GM04503 (cell line): ENCODE measurements at places on chromosomes 6 and 20.

- DNase-seq = no peak
These were observed 30.1 kb downstream of the PIM1 start for GRCh38 chr6:37200085-37200484.

GRCh38 chr6:2962004-2962403, 9.4 kb downstream of the SERPINB6 start:
- no peak for DNase-seq

- DNase-seq = no peak
These were observed 21.9 kb downstream of the TPBG start for GRCh38 chr6:82385546-82385945.

DNA sequence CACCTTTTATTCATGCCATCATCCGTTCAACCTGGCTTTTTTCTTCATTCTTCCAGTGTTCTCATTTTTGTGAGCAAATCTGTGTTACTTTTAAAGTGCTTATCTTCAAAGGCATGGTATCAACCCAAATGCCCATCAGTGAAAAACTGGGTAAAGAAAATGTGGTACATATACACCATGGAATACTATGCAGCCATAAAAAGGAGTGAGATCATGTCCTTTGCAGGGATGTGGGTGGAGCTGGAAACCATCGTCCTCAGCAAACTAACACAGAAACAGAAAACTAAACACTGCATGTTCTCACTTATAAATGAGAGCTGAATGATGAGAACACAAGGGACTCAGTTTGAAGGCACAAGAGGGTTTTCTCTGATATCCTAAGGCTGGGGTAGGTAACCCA, 130.3 kb downstream of the CCDC170 start:
- DNase-seq = no peak

- DNase-seq = no peak
These were observed 164.0 kb downstream of the TBC1D7 start for GRCh38 chr6:13164291-13164690.

- DNase-seq = no peak
These were observed 138.7 kb downstream of the CCDC170 start for GRCh38 chr6:151632415-151632987.

DNA sequence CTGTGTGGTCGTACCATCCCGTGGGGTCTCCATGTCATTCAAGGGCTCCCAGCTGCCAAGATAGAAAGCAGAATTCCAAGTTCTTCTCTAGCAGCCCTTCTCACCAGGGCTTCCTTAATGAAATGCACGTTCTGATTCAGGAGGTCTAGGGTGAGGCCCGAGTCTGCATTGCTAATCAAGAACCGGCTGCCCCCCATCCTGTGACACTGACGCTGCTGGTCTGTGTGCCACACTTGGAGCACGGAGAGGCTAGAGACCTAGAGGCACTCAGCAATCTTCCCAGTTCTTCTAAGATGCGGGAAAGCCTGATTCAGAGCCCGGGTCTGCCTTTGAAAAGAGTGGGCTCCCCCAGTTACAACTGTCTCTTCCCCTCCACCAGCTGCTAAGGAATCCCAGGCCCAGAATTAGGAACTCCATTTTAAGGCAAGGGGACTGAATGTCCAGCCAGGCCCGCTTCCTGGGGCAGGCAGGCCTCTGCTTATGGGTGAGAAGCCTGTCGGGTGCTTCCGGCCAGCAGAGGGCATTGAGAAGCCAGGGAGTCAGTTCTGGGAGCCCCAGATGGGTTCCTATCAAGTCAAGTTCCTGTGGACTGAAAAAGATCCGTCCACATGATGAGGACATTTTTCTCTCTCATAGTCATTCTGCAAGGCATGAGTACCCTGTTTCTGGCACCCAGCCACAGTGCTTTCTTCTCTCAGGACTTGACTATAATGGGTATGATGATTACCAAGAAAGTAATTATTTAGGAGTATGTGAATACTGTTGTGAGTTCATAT, 69.8 kb upstream of the RIN2 start:
- peak; percentile 82 for DNase-seq

GRCh38 chr20:7161690-7162089, 394.2 kb downstream of the BMP2 start:
- DNase-seq = no peak

GRCh38 chr6:227074-227782, 65.1 kb upstream of the DUSP22 start:
- DNase-seq = no peak

DNA sequence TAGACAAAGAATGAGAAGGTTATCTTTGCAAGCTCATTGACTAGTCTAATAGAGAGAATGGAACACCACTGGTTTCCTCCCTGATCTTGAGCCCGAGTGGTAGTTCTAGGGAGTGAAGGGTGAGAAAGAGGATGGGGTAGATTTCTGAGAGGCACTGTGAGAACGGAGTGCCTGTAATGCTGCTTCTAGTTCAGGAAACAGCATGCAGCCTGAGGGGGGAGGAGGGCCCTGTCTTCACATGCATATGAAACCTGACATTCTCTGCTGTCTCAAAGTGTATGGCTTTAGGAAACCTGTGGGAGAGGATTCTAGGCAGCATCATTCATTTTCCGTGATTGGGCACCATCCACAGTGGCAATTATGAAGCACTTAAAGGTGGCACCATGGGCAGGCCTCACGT, 259.4 kb upstream of the MAN1A1 start:
- DNase-seq = no peak

- DNase-seq = no peak
These were observed 105.4 kb upstream of the MCHR2 start for GRCh38 chr6:100099189-100100074.

GRCh38 chr20:49966861-49967260, 15.9 kb upstream of the SNAI1 start:
- no peak for DNase-seq

DNA sequence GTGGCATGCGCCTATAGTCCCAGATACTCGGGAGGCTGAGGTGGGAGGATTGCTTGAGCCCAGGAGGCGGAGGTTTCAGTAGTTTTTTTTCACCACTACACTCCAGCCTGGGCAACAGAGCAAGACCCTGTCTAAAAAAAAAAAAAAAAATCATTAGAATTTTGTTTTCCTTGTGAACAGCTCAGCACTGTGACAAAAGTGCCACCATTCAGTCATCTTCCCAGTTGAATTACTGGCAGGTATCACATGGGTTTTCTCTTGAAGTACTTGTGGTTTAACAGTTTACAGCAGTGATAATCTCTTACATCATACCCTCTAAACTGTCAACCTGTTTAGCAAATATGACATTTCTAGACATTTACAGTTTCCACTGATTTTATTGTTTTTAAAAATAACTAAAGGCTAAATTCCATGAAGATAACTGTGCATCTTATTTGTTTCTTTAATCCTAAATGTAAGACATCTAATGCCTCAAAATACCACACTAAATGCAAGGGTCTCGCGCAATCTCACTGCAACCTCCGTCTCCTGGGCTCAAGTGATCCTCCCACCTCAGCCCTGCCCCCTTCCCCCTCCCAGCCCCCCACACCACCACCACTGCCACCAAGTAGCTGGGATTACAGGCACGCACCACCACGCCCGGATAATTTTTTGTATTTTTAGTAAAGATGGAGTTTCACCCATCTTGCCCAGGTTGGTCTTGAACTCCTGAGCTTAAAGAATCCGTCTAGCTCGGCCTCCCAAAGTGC, 7.0 kb downstream of the TRPC4AP start:
- no peak for DNase-seq

- DNase-seq = no peak
These were observed 328.3 kb downstream of the FARS2 start for GRCh38 chr6:5589422-5590141.

DNA sequence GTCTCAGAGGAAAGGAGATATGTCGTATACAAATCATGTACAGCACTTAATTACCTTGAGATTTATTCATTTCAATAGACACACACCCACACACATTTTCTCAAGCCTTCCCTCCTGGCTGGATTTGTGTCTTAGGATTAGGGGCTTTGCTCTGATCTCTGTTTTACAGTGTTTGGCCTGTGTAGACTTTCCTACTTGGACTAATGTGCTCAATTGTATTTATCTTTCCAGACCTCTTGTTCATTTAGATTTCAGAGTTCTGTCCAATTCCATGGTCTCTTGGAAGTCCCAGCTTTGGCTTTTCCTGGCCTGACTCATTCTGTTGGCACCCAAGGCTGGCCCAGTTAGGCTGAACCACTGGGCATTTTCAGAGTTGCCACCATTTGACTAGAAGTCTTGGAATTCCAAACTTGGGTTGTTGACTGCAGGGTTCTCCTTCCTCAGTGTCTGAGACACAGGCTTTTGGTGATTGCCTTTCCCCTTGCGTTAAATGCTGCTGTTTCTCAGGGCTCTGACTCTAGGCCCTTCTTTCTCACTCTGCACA, 8.9 kb upstream of the RFPL4B start:
- no peak for DNase-seq

- DNase-seq = no peak
These were observed 12.3 kb downstream of the MAP3K7 start for GRCh38 chr6:90574610-90575009.

DNA sequence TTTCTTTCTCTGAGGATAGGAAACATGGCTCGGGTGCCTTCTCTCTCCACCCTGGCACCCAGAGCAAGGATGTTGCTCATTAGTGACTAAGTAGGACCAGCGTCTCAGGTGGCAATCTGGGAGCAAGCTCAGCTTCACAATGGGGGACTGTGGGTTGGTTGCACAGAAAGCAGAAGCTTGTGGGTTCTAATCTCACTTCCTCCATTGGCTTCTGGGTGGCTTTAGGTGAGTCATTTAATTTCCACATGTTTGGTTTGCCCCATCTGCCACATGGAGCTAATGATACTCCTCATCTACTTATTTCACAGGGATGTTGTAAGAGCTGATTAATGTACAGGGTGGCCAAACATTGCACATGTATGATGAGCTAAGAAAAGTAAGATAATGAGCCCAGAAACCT, 54.8 kb upstream of the AKIRIN2 start:
- DNase-seq = peak; percentile 64

DNA sequence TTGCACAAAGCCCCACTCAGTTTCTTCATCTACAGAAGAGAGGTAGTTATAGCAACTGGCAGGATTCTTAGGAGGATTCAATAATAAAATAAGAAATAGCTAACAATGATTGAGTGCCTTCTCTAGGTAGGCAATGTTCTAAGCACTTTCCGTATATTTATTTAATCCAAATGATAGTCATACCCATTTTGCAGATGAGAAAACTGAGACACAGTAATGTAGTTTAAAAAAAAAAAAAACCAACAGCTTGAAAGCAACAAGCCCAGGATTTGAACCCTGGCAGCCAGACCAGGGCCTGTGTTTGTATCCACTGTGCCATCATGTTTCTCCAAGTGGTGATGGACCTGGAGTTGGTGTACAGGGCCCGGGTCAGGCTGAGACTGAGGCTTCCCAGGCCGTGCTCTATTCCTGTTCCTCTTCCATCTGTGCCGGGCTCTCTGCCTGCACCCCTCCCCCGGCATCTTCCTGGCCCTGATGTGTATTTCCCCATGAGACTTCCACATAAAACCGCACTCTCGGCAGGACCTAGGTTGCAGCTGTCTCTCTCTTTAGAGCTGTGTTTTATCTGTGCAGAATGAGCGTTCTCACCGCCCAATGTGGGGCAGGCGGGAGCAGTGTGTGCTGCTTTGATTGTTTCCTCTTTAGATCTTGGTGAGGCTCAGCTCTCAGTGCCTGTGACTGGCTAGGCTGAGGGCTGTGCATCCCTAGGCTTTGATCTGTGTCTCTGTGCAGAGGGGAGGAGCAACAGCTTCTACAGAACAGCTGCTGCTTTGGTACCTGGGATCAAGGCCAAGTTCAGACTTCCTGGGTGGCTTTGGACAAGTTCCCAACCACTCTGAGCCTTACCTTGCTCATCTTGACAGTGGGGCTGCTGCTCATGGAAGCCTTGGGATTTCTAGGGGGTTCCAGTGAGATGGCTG, 49.5 kb downstream of the TOX2 start:
- DNase-seq = no peak

- DNase-seq = peak; percentile 15
These were observed 257.4 kb downstream of the PLCB1 start for GRCh38 chr20:8389381-8390036.

DNA sequence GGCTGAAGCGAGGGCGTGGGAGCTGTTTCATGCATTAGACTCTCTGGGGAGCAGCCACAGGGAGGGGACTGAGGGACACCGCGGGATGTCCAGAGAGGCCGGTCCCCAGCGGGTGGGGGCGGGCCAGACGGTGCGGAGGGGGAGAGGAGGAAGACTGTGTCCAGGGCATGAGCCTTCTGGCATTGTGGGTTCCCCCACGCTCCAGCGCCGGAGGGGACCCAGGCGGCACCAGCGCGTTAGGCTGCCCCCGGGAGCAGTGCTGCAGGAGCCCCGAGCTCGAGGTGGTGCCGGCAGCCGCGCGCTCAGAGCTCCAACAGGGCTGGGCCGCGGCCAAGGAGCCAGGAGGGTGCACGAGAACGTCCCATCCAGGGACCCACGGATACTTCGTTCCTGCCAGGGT, 14.4 kb downstream of the SLC22A3 start:
- no peak for DNase-seq

DNA sequence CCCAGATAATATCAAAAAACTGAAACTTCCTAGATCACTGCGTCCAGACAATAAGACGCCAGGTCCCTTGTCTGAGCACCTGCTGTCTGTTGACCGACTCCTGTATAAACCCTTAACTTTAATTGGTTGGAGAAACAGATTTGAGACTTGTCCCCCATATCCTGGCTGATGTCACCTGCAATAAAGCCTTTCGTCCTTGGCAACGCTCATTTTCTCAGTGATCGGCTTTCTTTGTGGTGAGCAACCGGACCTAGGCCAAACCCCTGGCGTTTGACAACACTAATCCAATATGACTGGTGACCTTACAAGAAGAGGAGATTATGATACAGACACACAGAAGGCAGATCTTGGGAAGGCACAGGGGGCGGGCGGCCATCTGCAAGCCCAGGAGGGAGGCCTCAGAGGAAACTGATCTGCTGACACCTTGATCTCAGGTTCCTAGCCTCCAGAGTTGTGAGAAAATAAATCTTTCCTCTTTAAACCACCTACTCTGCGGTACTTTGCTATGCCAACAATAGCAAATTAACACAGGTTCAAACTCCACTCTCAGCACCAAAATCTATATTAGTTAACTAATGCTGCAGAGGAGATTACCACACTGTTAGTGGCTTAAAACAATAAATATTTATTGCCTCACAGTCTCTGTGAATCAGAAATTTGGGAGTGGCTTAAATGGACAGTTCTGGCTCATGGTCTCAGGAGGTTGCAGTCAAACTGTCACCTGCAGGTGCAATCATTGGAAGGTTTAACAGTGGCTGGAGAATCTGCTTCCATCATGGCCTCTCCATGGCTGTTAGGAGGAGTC, 178.7 kb downstream of the OTOR start:
- no peak for DNase-seq

- no peak for DNase-seq
These were observed 579 bp upstream of the BPHL start for GRCh38 chr6:3117912-3118352.

GRCh38 chr20:58609026-58609425, 42.1 kb upstream of the STX16 start:
- no peak for DNase-seq
